ENCODE measurements at places on chromosomes 4 and X.

DNA sequence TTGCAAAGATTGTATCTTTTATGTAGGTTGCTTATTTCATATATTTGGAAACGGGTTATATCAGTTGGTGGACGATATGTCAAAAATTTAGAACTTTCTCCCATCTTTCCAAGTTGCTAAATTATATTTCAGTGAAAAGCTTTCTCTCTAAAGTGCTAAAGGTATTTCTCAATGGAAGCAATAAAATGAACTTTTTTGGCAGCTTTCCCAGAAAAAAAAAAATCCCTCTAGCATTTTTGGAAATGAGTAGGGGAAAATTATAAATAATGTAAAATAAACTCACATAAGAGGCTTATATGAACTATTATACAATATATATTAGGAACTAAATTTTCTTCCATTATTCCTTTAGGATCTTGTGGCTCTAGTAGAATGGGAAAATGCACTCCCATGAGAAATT, 152.2 kb downstream of the GRID2 start:
- no peak for DNase-seq

GRCh38 chrX:68086709-68087108, 346.6 kb downstream of the OPHN1 start:
- no peak for DNase-seq

- no peak for DNase-seq
Observed at GRCh38 chr4:30620711-30621110, 99.5 kb upstream of the PCDH7 start.

DNA sequence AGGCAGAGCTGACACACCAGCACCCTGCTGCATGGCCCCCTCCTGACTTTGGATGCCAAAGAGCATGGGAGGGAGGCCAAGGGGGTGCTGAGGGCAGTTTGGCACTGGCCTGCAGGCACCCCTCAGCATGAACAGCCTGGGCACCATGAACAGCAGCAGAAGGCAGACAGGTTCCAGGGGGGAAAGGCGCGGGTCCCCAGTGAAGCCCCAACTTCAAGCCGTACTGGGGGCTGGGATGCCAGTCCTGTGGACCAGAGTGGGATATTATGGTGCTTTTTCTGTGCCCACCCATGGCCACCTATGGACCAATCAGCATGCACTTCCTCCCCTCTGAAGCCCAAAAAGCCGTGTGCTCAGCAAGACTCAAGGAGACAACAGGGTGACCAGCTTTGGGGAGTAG, 389.9 kb downstream of the TEX13C start:
- DNase-seq, result no peak

GRCh38 chrX:71162981-71163380, 18.3 kb downstream of the NLGN3 start:
- no peak for DNase-seq

DNA sequence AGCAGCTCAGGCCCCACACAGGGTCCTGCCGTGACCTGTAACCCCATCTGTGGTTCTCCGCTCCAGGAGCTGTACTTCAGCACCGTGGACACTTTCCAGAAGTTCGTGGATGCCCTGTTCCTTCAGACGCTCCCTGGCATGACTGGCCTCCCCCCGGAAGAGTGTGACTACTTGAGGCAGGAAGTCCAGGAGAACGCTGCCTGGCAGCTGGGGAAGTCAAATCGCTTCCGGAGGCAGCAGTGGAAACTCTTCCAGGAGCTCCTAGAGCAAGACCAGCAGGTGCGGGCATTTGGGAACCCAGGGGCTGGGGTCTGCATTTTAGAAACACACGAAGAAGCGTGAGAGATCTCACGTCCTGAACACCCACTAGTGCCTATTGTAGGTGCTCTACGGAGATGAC, 72.5 kb downstream of the EVC start:
- DNase-seq, result no peak

Data from D721Med (cell line).